8988T (cell line): ENCODE measurements at places on chromosomes 4 and X.

DNA sequence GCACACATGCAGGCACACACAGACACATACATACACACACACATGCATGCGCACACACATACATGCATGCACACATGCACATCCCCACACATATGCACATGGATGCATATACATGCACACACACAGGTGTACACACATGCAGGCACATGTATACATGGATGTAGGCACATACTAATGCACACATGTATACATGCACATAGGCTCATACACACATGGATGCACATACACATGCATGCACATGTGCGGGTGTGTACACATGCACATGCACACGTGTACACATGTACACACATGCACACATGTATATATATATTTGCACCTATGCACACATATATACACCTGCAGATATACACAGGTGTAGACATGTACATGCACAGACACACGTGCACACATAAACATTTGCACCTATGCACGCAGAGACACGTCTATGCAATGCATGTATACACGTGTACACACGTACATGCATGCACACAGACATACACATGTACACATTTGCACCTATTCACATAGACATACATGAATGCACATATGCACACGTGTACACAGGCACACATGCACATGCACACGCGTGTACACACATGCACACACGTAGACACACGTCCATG, 4.0 kb downstream of the PLCXD1 start:
- no peak for DNase-seq

DNA sequence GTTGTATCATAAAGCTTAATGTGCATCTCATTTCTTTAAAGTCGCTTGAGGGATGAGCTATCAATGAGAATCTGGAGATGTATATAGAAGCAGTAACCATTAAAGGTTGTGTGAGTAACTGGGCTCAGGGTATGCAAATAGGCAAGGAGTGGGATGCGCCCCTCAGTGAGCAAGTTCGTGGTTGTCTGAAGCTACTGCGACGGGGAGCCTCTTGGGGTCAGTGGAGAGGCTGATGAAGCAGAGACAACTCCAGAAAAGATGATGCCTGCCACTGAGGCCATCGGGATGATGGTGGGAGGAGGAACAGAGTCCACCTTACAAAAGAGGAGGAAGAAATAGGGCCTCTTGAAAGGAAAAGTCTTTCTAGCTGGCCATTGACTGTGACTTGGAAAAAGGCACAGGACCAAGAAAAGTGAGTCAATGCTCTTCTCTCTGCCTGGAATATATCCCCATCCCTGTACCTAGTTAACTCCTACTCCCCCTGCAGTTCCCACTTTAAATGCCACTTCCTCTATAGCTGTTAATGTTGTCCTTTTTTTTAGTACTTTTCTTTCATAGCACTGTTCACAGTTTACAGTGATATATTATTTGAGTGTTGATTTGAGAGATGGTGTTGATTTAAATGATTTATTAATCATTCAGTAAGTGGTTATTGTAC, 51.4 kb upstream of the LSM6 start:
- no peak for DNase-seq

DNA sequence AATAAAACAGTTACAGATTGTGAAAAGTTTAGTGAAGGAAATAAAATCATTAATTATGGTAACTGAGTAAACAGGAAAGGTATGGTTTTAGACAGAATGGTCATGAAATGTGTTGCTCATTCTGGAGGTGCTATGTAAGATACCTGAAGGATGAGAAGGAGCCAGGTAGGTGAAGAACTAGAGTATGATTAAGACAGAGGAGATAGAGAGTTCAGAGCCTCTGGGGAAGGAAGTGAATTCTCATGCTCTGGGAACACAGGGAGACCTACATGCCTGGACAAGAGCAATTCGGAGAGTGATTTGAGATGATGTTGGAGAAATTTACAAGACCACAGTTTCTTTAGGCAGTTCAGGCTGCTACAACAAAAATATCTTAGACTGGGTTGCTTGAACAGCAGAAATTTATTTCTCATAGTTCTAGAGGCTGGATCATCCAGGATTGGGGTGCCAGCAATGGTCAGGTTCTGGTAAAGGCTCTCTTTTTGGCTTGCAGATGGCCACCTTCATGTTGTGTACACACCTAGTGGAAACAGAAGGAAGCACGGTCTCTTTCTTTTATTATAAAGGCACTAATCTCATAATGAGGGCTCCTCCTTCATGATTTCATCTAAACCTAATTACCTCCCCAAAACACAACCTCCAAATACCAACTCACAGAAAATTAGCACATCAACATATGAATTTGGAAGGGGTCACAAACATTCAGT, 1416.1 kb downstream of the PCDH7 start:
- no peak for DNase-seq

- peak; percentile 35 for DNase-seq
Measured at GRCh38 chr4:186622788-186623464, 67.6 kb upstream of the MTNR1A start.

DNA sequence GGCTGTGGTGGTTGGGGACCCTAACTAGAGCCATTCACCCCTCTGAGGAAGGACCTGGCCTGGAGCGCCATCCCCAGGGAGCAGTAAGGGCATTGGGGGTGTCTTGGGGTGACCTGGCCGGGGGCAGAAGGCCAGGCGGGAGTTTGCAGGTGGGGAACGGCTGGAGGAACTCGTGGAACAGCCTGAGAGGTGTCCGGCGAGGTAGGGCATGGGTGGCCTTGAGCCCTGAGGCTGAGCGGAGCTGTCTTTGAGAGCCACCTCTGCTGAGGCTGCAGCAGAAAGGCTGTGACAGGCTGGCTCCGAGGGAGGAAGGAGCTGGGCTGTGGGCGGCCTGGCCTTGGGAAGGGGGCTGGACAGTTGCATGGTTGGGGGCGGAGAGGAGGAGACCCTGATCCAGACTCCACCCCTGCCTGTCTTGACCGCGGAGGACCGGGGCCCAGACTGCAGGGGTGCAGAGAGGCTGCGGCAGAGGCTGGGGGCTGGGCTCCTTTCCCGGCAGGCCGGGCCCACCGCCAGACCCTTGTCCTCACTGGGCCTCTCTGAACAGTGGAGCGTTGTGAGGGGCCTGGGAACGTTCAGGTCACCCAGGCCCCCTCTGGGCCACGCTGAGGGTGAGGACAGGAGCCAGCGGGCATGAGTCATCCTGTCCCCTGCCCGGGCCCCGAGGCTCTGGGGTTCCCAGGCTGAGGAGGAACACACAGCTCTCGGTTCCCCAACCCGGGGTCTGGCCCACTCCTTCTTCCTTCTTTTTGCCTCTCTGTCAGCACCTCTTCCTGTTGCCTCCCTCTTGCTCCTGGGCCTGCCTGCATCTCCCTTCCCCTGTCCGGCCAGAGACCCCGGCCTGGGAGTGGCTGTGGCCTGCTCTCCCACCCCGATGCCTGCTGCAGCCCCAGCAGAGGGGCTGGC, 8.1 kb downstream of the SH3BP2 start:
- DNase-seq: no peak

GRCh38 chrX:136203438-136203837, 47.8 kb downstream of the MAP7D3 start:
- DNase-seq: no peak

DNA sequence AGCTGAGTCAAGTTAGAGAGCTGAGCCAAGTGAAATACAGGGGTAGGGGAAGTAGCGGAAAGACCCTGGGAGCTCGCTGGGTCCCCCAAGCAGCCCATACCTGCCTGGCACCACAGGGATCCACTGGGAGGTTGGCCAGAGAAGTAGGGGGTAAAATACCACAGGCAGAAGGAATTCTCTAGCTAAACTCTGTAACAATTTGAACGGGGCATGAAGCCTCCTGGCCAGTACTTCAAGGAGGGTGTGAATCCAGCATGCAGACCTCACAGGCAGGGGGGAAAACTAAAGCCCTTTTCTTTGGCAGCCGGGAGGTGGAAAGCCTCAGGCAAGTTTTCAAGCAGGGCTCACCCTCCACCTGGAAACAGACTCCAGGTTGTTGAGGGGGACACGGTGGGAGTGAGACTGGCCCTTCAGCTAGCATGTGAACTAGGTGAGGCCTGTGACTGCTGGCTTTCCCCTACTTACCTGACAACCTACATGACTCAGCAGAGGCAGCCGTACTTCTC, 3.7 kb upstream of the UGT2A1 start:
- DNase-seq: no peak

DNA sequence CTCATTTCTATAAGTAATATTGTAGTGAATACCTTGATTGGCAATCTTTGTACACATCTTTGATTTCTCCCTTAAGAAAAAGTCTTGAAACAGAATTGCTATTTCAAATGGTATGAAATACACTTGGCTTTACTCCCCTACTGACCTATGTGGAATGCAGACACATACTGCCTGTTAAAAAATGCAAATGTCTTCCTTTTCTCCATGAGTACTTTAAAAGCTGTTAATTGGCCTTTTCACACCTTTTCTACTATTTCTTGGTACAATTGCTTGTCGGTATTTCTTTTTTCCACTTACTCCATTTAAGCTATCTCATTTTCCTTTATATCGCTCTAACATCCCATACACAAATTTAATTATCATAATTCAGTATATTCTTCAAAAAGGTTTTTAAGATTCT, 87.2 kb downstream of the FRYL start:
- no peak for DNase-seq

DNA sequence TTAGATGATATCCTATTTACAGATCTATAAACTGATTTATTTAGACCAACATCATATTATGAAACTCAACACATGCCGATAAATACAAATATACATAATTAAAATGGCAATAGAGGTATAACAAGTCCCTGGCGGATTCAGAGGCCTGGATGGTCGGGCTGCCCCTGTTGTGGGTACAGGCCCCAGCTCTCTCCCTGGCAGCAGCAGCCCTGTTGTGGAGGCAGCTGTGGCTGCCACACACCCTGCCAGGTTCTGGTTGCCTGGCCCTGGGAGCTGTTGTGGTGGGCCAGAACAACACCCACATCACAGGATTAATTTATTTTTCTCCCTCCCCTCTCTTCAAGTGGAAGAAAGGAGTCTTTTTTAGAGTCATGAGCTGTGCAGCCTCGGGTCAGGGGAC, 12.1 kb upstream of the TCEAL2 start:
- DNase-seq: no peak

GRCh38 chr4:5409237-5409636, 299.1 kb downstream of the EVC2 start:
- DNase-seq: no peak

DNA sequence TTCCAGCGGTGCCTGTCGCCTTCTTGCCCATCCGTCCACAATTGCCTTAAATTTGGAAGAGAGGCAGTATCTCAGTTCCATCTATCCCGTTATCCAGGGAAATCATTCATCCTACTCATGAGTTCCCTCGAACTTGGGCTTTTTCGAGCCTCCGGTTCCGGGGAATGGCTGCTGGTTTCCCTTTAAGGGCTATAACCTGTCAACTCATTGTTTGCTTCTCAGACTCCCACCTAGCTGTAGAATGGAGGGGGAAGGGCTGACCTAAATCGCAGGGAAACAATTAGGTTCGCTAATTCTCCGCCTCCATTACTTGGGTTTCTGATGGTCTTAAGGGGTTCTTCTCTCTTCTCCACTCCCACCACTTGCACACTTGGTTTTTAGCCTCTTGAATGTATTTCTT, 1.2 kb downstream of the UCHL1 start:
- DNase-seq: no peak

DNA sequence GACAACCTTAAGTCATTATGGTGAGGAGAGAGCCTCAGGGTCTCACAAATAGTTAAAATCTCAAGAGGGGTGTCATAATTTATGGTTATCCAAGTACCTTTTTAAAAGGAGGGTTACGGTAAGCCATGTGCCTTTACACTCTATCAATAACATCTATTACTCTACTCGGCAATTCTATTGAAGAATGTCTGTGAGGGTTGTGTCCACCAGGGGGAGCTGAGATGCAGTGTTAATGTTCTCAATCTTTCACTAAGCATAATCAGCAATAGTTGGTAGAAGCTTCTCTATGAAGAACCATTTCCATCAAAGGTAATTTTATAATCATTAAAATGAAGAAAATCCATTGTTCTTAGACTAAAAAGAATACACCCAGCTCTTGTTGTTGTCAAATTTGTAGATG, 457.4 kb downstream of the CENPC start:
- no peak for DNase-seq

DNA sequence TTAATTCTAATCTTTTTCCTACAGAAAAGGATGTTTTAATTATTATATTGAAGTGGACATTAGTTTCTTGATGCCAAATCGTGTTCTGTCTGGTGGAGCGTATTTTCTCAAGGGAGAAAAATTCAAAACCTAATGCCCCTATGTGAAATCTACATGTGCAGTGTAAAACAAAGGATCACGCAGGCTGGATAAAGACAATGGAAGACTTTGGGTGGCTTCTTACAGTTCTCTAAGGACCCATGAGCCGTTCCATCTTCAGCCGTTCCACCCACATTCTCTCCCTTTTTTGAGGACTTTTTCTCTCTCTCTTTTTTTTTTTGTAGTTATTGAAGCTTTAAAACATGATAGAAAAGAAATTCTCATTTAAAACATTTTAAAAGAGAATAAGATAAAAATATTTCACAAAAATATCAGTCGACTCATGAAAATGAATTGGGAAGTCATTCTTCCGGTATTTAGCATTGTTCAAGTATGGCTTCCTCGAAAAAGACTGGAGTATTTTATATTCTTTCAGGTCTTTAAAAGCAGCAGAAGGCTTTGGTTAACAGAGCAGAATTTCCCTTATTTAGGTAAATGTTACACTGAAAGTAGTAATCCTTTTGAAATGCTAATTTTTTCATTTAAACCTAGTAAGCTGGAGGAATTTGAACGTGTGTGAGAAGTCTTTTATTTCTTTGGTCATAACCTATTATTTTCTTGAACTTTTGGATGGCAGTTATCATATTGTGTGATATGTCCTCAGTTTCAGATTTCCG, 11.0 kb downstream of the TENM3 start:
- DNase-seq: no peak

DNA sequence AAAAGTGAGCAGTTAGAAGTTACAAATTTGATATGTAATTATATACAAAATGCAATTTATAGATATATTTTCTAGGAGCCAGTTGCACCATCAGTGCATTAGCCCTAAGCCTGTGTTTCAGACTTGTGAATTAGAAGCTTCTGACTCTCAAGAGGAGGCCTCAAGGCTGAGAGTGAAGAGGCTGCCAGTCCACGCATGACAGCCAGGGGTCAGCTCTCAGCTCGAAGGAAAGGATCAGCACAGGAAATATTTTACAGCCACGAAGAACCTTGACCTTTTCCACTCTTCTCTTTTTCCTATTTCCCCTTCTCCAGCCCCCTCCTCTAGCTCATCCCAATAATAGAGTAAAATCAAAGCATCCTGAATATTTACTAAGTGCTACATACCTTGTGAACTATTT, 642.4 kb downstream of the TRIML1 start:
- DNase-seq: no peak

DNA sequence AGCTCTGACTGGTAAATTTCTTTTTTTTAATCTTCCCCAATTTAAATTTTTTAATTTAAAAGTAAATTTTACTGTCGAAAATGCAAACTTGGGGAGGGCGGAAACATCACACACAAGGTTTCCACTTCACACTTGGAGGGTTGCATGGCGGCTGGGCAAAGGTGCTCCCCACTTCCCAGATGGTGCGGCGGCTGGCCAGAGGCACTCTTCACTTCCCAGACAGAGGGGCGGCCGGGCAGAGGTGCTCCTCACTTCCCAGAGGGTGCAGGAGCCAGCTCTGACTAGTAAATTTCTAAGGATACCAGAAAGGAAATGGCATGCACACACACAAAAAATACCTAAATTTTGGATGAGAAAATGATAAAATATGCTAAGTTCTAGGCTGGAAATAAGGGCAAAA, 16.4 kb downstream of the C1QTNF7 start:
- no peak for DNase-seq
